ENCODE measurements at places on chromosomes 7 and 10.

GRCh38 chr10:126081841-126082466 is 185.6 kb downstream of the FANK1 start:
- no peak for DNase-seq

- DNase-seq, result no peak
Measured at GRCh38 chr10:128793726-128794655, 667.8 kb upstream of the MKI67 start.

- no peak for DNase-seq
Measured at GRCh38 chr10:30748152-30748973, 118.8 kb upstream of the LYZL2 start.

DNA sequence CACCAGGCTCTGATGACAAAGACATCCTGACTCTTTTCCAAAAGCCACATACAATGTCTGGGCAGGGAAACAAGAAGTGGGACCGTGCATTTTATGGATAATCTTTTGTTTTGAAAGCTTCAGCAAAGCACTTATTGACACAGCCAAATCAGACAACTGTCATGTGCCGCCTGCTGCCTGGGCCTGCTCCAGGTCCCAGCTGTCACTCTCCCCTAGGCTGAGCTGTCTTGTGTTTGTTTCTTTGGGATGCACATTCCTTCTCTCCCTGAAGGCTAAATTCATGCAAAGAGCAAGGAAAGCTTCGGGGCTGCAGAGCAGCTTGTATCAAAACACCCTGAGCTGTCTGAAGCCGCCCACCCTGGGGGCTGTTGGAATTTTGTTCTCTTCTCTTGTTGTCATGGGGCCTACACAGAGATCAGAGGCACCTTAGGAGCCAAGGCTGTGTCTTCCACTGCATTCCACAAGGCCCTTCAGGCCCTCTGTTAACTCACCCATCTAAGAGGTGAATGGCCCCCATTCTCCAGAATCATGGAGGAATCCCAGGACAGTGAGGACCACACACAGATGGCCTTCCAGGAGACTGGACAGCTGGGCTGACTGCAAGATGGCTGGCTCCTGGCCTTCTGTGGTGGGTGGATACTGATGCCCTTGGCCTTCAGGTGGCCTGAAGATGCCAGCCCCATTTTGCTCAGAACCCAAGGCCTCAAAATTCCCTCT is 17.8 kb upstream of the SLC18A2 start:
- no peak for DNase-seq

DNA sequence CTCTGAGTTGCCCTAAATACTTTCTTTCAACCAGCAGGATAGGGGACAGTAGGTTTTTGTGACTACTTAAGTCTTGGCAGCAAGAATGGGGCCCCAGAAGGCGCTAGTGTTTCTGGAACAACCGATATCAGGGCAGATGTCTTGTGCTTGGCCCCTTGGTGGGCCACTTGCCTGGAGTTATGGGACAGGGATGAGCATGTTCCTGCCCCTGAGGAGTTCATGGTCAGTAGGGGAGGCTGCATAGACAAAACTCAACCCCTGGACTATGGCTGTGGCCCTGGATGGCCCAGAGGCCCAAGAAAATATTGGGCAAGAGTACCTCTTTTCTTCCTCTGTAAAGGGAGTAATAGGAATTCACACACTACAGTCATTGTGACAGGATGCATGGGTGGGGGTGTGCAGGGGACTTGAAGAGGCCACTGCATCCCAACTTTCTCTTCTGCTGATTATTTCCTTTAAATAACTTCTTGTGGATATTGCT is 57.7 kb upstream of the IGFBP3 start:
- no peak for DNase-seq

DNA sequence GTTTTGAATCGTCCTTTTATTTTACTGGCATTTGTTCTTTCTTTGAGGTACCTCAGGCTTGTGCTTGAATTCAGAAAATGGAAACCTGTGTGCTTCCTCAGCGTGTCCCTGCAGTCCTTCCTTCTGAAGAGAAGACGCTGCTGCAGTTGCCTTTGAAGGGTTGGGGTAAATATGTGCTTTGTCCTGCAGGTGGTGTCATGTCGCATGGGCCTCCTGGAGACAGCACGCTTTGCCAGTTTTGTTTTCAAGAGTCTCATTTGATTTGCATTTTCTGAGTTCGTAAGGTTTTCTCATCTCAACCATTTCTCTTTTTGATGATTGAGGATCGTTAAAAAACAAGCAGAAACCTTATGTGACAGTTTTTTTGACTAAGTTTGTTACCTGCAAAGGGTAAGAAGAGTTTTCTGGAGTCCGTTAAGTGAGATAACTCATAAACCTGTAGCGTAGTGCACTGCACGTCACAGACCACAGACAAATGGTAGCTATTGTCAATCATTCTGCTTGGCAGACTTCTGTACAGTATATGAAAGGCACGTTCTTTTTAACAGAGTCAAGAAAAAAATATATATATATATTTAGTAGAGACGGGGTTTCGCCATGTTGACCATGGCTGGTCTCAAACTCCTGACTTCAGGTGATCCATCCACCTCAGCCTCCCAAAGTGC is 57.0 kb downstream of the CDC123 start:
- DNase-seq, result no peak

GRCh38 chr7:105228555-105228954 is 160.2 kb downstream of the SRPK2 start:
- no peak for DNase-seq

GRCh38 chr10:68880181-68880580 is 20.9 kb upstream of the DDX50 start:
- DNase-seq, result no peak

All from AG04450 (cell line).